CD4-positive, alpha-beta T cell treated with Interleukin-12 subunit alpha and Interleukin-12 subunit beta, for 1 hour (primary cell): ENCODE measurements at places on chromosomes 5 and 9.

- DNase-seq: no peak
Measured at GRCh38 chr9:117245175-117245829, 169.6 kb downstream of the ASTN2 start.

- no peak for DNase-seq
Measured at GRCh38 chr5:4418084-4418483, 722.0 kb upstream of the ADAMTS16 start.

DNA sequence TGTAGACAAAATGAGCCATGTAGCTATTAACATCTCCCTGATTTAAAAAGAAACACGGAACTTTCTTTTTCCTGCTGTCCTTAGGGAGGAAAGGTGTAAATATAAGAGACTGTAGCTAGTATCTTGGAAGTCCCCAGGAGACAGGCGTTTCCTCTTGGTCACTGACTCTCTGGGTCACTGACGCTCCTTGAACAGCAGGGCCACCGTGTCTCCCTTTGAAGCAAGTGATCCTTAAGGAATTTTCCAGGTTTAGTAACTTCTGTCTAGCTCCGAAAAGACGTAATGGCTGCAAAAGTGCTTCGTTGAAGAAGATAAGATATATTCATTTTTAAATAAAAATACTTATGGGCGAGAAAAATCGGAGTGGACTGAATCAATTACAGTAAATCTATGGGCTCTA lies 745 bp upstream of the CLTA start:
- DNase-seq: no peak

DNA sequence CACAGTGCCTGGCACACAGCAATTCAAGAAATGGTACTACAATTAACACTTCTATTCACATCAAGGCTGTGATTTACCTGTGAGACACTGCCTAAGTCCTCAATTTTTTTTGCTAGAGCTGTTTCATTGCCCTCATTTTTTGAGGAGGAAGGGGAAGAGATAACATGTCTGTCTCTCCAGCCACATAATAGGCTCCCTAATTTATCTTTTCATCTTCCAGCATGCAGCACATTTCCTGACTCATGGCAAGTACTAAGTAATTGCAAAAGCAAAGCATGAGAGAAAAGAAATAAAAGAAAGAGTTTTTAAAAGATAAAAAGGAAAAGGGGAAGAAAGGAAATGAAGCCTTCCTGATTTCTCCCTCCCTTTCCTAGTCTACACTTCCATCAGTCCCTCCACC lies 26.9 kb upstream of the RNF38 start:
- DNase-seq: no peak

DNA sequence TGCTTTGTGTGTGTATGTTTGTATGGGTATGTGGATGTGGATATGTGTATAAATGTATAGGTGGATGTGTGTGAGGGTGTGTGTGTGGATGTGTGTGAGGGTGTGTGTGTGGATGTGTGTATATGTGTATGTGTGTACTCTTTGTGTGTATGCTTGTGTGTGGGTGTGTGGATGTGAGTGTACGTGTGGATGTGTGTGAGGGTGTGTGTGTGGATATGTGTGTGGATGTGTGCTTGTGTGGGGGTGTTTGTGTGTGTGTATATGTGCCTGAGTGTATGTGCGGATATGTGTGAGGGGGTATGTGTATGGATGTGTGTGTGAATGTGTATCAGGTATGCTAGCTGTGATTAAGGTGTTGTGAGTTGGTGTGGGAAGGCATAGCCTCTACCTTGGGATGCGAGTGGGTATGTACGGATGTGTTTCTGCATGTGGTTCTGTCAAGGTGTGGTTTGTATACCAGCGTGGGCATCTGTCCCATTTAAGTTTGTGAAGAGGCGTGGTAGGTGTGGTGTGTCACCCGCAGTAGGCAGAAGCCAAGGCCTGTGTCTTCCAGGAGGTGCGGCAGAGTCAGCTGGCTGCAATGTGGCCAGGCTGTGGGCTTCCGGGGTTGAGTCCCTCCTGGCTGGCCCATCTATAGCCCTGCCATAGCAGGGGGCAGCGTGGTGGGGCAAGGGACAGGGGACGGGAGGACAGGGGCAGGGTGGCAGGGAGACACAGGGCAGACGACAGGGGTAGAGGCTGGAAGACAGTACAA lies 155.8 kb downstream of the DAB2IP start:
- no peak for DNase-seq

- DNase-seq: no peak
Measured at GRCh38 chr5:145465474-145466263, 369.5 kb downstream of the PRELID2 start.

GRCh38 chr5:88708021-88708420 lies 175.0 kb downstream of the MEF2C start:
- no peak for DNase-seq

GRCh38 chr5:90193185-90193822 lies 216.3 kb downstream of the CETN3 start:
- DNase-seq: no peak

DNA sequence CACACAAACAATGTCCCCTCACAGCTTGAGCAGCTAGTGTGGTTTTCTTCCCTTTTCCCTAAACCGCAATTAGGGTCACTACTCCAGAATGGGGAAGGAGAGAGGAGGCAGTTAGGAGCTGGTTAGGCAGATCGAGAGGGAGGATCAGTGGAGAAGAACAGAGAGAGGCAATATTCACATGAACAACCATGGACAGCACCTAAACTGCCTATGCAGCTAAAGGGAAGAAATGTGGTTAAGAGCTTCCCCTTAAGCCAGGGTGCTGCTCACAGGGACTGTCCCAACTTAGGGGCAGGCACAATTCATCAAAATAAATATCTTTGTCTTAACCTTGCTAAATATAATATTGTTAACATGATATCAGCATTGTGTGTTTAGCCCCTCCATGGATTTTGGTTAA lies 359.3 kb upstream of the CDH18 start:
- DNase-seq: no peak

DNA sequence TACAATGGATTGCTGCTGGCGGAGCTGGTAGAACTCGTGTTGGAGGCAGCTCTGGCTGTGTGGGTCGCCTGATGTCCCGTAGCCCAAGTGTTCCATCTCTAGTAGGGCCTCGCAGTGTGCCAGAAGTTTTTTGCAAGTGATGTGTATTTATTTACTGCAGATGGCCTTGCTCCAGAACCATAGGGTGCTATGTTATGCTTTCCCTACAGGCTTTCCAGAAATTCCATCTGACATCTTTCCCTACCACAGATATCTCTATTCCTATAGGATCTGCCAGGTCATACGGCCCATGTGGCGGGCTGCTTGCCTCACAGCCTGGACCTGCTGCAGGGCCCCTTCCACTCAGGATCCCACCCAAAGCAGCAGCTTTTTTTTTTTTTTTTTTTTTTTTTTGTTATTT lies 16.9 kb downstream of the ADAMTSL2 start:
- DNase-seq: no peak

DNA sequence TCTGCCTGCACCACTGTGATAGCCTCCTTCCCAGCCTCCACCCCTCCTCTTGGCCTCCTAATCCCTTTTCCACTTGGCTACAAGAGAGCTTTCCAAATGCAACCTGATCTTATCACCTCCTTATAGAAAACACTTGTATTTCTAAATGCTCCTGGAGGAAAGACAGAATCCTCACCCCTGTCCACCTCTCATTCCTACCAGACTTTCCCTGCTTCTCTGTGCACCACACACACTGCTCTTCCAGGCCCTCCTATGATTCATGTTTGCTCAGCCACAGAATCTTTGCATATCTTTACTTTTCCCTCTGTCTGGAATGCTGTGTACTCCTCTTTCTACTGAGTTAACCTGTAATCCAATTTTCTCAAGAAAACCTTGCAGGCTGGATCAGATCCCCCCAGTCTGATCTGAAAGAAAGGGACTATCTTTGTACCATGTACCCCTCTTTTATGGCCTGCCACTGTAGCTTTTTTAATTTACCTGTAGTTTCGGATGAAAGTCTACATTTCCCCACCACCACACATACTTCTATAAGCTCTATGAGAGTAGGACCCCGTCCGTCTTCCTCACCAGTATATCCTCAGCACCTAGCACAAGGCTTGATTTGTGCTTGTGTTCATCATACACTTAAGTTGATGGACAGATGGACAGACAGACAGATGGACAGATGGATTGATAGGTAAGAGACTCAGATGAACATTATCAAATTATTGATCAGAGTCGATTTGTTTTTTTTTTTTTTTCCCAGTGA lies 95.3 kb downstream of the GALNT10 start:
- DNase-seq: no peak

- DNase-seq: no peak
Measured at GRCh38 chr5:123809594-123810221, 297.7 kb downstream of the CSNK1G3 start.

- DNase-seq: no peak
Measured at GRCh38 chr5:168314735-168315411, 23.4 kb downstream of the WWC1 start.

- DNase-seq: no peak
Measured at GRCh38 chr5:1885404-1885755, 2.7 kb upstream of the IRX4 start.

- no peak for DNase-seq
Measured at GRCh38 chr5:53008751-53009150, 19.6 kb downstream of the ITGA2 start.

- DNase-seq: no peak
Measured at GRCh38 chr5:91456928-91457680, 74.0 kb upstream of the ARRDC3 start.

DNA sequence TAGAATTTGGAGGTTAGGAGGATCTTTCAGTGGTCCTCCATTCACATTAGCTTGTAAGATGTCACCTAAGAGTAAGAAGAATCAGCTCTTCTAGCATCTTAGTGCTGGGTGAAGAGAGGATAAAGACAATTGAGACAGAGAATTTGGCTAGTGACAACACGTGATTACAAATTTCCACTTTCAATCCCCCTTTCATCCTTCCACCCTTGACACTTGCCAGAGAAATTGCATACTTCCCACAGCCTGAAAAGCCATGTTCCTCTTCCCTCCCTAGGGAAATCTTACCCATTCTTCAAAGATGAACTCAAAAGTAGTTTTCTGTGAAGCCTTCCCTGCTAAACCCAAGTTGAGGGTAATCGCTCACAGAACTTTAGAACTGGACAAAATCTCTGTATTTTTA lies 282.6 kb upstream of the PTGER4 start:
- DNase-seq: no peak

- DNase-seq: no peak
Measured at GRCh38 chr9:89160806-89161205, 17.8 kb downstream of the SHC3 start.

DNA sequence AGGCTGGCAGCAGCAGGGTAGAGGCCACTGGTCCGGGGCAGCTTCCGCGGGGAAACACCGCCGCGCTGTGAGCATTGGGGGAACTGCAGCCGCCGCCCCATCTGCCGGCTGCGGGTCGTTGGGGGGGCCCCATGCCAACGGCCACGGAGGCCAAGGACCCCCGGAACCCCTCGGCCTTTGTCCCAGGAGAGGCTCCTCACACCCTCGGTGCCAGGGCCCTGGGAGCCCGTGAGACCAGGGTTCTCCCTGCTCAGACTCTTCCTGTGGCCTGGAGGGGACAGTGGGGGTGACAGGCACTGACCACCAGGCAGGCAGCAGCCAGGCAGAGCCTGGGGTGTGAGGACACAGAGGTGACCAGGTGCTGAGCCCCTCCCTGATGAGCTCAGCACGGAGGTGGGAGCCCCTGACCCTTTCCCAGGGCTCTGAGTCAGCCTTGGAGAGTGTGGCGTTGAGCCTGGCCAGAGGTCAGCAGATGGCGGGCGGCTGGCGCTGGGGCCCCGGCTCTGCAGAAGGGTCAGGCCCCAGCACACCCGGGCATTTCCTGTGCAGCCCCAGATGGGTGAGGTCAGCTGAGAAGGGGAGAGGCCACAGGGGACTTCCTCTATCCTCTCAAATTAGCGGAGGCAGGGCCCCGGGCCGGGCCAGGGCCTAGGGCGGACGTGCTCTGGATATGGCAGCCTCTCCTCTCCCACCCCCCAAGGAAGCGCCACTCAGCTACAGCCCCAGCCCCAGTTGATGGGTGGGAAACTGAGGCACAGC lies 17.9 kb upstream of the EGFL7 start:
- DNase-seq: peak; percentile 74

- no peak for DNase-seq
Measured at GRCh38 chr5:139446956-139447779, 7.8 kb upstream of the DNAJC18 start.

GRCh38 chr5:67435032-67435431 lies 238.4 kb upstream of the CD180 start:
- no peak for DNase-seq

- no peak for DNase-seq
Measured at GRCh38 chr9:15531380-15531779, 20.6 kb upstream of the PSIP1 start.

GRCh38 chr5:82019342-82020138 lies 47.7 kb downstream of the ATG10 start:
- no peak for DNase-seq

- DNase-seq: no peak
Measured at GRCh38 chr5:35754481-35754880, 102.2 kb upstream of the IL7R start.

DNA sequence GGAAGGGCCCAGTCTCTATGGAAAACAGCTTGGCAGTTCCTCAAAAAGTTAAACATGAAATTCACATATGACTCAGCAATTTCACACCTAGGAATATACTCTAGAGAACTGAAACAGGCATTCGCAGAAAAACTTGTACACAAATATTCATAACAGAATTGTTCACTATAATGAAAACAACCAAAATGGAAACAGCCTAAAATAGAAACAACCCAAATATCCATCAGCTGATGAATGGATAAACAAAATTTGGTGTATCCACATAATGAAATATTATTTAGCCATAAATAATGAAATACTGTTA lies 4.8 kb upstream of the GPR150 start:
- no peak for DNase-seq

- DNase-seq: no peak
Measured at GRCh38 chr5:33401482-33402390, 39.0 kb upstream of the TARS1 start.

DNA sequence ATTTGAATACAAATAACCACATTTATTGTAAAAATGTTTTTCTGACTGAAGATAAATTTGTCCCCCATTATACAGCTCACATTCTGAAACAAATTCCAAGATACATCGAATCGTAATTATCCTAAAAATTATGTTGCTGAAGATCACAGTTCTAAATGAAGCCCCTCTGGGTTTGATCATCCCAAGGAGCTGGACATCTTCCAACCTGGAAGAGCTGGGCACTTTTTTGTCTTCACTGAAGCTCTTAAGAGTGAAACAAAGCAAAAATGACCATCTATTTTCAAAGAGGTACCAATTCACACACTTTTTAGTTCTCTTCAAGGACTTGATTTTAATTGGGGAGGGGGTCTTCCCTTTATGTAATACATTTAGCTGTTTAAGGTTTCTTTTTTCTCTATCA lies 5.5 kb downstream of the CTNND2 start:
- DNase-seq: no peak

- no peak for DNase-seq
Measured at GRCh38 chr5:149944666-149945065, at the start of gene PDE6A. Gene PDE6A (minus strand): TSS chr5:149944793. CDS start chr5:149944673, 120 bp downstream.
